ENCODE measurements at places on chromosomes 4 and X. TPM values are rescaled to one million over a fixed set of nuclear protein-coding genes. Genes with fewer than 3 reads are reported as not detected.

- no peak for DNase-seq
These were observed 106.2 kb downstream of the PRRG1 start for GRCh38 chrX:37455381-37455780.

GRCh38 chr4:137614491-137614890, 82.2 kb upstream of the PCDH18 start:
- no peak for DNase-seq

DNA sequence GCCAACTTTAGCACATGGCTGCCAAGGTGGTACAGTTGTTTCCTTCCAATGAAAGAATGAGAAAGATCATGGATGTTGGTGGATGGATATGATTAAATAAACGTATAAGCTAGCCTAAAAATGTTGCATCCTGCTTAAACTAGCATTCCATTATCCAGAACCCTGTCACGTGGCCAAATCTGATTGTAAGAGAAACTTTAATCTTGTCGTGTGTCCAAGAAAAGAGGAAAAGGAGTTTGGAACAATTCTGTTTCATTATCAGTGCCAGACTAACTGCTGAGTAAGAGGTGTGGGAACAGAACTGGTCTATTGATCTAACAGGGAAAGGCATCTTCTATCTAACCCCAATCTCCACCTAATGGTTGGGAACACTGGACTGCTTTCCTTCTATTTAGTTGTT, 325.2 kb upstream of the BMP3 start:
- DNase-seq: no peak

DNA sequence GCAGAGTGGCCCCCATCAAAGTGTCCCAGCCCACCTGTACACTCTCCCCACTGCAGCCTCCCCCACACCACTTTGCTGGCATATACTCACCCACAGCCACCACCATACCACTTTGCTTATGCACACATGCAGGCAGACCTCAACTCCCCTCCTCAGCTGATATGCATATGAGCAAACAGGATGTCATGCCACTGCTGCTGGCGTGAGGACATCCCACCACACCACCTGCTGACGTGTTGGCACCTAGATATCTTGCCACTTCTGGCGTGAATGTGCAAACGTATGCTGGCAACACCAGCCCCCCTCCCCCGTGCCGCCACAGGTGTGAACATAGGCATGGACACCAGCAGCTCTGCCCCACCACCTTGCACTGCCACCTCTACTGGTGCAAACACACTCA, 22.4 kb upstream of the MAGEA8 start:
- no peak for DNase-seq

DNA sequence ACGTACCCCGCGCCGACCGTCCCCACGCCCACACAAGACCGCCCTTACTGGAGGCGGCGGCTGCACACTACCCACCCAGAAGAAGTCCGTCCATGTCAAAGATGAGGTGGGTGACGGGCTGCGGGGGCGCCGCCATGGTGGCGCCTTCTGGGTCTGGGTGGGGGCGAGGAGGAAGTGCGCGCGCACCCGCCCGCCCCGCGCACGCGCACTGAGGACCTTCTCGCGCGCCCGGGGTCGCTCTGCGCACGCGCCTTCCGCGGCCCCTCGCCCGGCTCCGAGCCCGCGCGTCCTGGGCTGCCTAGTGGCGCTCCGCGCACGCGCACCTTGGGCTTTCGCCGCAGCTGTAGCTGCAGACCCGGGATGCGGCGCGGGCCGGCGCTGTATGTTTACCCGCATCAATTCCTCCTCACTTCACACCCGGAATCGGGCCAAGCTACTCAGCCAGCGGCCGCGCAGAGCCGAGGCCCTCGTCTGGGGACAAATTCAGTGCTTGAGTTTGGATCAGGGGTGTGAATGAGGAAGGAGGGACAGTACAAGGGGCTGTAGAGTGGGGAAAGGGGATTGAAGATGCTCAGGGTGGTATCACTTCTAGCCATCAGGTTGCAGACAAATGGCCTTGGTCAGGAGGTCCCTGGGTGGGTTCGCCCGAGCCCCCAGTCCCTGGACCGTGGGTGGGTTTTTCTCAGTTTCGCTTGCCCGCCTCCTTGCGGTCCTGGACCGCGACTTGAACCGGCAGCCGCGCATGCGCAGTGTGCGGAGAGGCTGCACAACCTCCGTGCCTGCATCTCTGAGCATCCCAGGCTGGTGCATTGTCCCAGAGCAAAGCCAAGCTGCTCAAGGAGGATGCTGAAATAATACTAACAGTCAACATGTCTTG, at the start of gene PUDP:
PUDP (minus strand) TSS at position 176 of the 877 bp plus-strand sequence; CDS start at position 136, 40 bp downstream.
- DNase-seq: peak; percentile 92

The CXorf51A gene
- total RNA-seq: not detected

The SLIT2 gene
- 181 TPM for total RNA-seq

The FHDC1 gene
- total RNA-seq: 25.7 TPM

DNA sequence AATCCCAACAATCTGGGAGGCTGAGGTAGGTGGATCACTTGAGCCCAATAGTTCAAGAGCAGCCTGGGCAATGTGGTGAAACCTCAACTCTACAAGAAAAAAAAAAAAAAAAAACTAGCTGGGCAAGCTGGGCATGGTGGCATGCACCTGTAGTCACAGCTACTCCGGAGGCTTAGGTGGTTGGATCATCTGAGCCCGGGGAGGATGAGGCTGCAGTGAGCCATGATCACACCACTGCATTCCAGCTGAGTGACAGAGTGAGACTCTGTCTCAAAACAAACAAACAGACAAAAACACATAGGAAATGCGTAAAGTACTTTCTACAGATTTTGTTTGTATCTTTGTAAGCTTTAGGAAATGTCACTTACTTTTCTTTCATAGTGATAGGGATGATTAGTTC, 307.2 kb upstream of the NR3C2 start:
- DNase-seq: no peak

The SEC31A gene
- total RNA-seq: 199 TPM

DNA sequence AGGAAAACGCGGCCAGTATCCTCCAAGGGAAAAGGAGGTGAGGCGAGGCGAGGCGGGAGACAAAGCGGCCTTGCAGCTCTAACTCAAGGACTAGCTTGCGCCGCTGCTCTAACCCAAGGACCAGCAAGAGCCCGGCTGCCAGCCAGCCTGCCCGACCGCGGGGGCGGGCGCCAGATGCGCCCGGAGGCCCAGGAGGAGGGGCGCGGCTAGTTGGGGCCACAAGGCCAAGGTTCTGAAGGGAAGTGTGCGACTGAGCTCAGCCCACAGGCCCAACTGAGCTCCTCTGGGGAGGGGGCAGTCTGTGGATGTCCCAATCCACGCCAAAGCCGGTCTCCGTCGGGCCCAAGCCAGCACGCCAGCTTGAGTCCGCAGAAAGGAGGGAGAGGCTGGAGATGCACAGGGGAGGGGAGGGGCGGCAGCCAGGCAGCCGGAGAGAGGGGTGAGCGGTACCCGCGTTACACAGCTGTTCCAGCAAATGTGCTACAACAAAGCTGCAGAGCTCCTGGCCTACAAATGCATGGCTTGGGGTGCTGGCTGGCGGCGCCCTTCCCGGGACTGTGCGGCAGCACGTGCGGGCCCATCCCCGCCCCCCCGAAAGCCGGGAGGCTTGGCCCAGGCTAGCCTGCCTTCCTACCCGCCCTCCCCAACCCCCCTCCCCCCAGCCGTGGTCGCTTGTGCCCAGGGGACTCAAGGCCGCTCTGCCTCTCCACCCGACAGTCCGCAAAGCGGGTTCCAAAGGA, 637 bp downstream of the AMER1 start:
- DNase-seq: peak; percentile 69

GRCh38 chrX:64792598-64793337, 183.5 kb downstream of the ZC4H2 start:
- DNase-seq: no peak

- DNase-seq: no peak
These were observed 908 bp downstream of the PCDH10 start for GRCh38 chr4:133149932-133150471.

The USP26 gene
- total RNA-seq: not detected

The CLIC2 gene
- 64.0 TPM for total RNA-seq

DNA sequence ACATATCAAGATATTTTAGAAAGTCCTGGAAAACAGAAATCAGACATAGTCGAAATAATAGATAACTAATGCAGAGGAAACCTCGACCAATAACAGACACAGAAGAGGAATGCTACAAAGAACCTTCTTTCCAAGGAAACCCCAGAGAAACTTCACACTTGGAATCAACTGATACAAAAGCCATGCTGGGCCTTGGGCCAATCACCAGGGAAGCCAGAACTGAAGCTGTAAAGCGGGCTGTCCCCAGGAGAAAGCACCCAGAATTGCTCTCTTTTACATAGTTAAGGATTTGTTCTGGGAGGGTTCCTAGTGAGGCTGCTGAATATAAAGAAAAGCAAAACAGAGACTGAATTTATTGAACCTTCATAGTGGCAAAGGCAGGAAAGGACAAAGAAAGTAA, 100.5 kb downstream of the PRDM5 start:
- DNase-seq: no peak

- no peak for DNase-seq
These were observed at the start of gene TRIML2 for GRCh38 chr4:188109157-188109755. Gene TRIML2, minus strand, starts transcription at chr4:188109603. Its CDS starts 4,235 bp downstream, at chr4:188105368.

DNA sequence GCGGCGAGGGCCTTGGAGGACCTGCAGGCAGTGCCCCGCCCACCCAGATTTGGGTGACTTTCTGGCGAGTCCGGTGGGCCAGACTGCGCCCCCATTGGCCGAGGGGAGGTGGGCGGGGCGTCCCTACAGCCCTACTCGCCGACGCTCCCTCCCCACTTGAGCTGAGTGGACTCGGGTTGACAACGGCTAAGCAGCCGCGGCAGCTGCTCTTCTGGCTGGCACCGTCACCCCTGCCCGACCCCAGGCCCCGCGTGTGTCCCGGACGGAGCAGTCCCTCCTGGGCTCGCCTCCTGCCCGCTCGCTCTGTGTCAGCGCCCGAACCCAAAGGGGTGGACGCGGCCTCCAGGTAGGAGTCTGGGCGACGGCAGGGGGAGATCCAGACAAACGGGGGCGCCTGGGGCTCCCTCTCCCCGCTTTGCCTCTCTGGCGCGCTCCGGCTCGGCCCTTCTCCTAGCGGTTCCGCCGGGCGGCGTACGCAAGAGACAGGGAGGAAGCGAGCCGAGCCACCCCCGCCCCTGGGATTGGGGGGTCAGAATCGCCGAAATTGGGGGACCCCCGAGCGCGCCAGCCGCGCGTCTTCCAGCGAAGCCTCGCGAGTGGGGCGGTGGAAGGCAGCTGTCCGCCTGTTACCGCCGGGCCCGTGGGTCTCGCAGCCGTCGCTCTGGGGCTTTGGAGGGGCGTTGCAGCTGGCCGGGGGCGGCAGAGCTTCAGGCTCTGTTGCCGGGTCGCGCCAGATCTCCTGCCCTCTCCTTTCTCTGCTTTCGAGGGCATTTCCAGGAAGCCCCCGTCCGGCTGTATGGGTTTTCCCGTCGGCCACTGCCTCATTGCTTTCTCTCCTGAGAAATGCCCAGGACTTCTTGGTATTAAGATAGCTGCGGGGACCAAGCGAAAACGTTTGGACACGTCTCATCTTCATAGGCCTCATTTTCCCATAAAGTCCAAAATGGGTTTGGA, 46.3 kb downstream of the STARD8 start:
- DNase-seq: peak; percentile 87

DNA sequence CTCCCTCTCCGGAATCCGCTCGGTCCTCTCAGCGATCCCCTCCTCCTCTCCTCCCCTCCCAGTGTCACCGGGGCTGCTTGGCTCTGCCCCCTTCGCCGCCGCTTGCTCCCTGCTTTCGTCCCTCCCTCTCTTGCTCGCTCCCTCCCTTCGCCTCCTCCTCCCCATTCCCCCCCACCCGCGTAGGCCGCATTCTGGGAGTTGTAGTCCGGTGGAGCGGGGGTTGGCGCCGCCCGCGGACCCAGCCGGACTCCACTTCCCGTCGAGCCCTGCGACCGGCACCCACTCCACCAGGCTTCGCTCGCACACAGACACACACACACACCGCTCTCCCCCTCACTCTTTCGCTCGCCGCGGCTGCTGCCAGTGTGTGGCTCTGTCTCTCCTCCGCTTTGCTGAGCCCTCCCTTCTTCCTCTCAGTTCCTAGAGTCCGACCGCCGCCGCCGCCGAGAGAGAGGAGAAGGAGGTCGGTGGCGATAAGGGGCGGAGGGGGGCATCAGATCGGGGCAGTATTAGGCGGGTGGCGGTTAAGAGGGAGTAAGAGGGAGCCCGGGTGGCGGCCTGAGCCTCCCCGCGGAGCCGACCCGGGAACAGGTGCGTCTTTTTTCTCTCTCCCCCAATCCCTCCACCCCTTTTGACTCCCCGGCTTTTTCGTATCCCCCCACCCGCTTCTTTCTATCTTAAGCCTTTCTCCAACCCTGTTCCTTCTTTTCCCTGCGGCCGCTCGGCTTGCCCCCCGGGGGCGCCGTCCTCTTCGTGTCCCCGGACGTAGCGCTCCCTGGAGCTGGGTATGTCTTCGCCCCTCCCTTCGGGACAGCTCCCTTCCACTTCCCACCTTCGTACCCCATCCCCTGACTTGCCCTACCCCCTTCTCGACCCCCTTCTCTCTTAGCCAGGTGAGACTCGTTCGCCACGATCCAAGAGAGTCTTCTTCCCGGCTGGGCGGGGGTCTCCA, at the start of gene BCORL1:
BCORL1 (plus strand) TSS at position 336 of the 952 bp plus-strand sequence. CDS start 22,597 bp downstream, outside the sequence.
- peak; percentile 94 for DNase-seq

DNA sequence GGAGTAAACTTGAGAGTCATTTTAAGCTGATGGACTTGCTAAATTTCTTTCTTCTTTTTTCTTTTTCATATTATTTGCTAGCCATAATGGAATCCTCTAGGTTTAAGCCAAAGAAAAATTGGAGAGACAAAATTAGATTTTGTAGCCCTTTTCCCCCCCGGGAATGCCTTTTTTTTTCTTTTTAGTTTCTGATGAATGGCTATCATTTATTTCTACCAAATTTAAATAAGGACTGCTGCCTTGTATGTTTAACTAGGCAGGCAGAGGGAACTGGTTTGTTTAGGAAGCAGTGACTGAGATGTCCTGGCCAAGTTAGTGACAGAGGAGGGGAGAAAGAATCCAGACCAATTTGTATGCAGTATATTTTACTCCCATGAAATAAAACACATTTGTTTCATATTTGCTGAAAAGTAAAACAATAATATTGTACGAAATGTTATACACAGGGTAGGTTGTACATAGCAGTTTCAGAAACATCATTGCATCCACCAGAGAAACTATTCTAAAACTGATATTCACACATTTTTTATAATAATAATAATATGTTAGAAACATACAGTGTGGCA, 5.7 kb downstream of the PITX2 start:
- DNase-seq: no peak

- DNase-seq: no peak
These were observed 4.6 kb upstream of the LUZP4 start for GRCh38 chrX:115284877-115285276.

- DNase-seq: no peak
These were observed 546.5 kb upstream of the GALNTL6 start for GRCh38 chr4:171266671-171267070.

DNA sequence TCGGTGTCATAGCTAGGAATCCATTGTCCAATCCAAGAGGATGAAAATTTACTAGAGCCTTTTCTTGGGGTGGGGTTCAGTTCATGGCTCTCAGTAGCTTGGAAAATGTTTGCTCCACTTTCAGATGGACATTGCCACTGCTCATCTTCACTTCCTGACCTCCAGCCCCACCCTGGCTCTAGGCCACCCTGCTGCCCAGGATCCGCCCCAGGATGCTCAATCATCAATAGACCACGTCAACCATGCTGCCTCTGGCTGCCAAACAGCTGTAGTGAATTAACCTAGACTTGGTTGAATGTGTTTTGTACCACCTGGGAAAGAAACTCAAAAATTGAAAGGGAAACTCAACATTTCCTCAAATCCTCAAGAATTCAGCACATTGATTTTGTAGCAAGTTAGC, 37.2 kb upstream of the HSD17B10 start:
- no peak for DNase-seq
